Heart left ventricle (tissue), 16 donors: ENCODE measurements at places on chromosomes 2 and 18. TPM values are rescaled to one million over a fixed set of nuclear protein-coding genes. Genes with fewer than 3 reads are reported as not detected.

Gene PMAIP1
- total RNA-seq = 1.6 TPM

DNA sequence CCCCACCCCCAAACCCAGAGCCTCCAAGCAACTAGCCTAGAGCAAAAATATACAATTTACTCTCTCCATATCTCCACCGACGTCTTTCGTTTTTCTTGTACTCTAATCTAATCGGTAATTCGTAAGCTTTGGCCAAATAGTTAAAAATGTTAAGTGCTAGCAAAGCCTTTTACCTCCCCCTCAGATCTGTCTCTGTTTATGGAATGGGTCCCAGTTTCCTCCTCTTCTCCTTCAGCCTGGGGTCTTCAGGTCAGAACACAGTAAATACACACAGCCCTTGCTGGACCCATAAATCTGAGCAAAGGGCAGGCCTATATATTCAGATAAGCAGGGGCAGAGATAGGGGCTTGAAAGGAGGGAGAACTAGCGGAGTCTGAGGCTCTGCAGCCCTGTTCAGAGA lies 267.4 kb downstream of the MEIS1 start:
- DNase-seq = no peak
- peak overlapping the region; percentile 81 for H3K27ac ChIP-seq
- no peak overlapping the region for H3K4me3 ChIP-seq
- H3K36me3 ChIP-seq = no peaks in the 10 kb centered on the region
- no peaks in the 10 kb centered on the region for H3K27me3 ChIP-seq

- no peaks in the 10 kb centered on the region for H3K36me3 ChIP-seq
- H3K4me3 ChIP-seq = no peak overlapping the region
- no peak overlapping the region for H3K27ac ChIP-seq
- DNase-seq = no peak
- H3K4me1 ChIP-seq = no peaks in the 10 kb centered on the region
- no peaks in the 10 kb centered on the region for H3K27me3 ChIP-seq
Measured at GRCh38 chr2:59398081-59398480, 1155.4 kb downstream of the BCL11A start.

DNA sequence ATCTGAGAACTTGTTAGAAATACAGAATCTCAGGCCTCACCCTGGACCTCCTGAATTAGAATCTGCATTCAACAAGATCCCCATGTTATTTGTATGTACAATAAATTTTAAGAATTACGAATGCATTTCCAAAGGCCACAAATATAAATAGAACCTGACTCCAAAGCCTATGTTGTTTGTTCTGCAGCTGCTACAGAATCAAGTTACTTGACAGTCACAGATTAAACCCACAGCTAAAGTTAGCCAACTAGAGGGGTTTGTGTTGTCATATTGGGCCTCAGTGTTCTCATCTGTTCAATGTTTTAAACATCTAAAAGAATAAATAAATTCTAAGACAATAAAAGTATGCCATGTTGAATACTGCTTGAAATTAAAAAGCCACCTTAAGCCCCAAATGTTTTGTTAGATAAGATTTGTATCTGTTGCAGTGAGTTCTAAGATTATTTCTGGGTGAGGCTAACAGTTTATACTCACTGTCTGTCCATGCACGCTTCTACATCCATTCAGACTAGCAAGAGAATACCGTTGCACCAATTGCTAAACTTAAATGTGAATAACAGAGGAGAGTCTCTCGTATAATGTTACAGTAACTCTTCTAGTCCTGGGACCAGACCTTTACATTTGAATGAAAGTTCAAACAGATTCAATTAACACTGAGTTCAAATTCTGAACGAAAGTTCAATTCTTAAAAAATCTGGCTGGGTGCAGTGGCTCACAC lies 200.4 kb downstream of the MEMO1 start:
- DNase-seq = no peak
- H3K27me3 ChIP-seq = no peaks in the 10 kb centered on the region
- no peaks in the 10 kb centered on the region for H3K36me3 ChIP-seq
- H3K4me1 ChIP-seq = no peaks in the 10 kb centered on the region
- no peak overlapping the region for H3K27ac ChIP-seq

- H3K27me3 ChIP-seq = no peaks in the 10 kb centered on the region
- H3K27ac ChIP-seq = no peak overlapping the region
- DNase-seq = no peak
- peak overlapping the region; percentile 91 for H3K4me3 ChIP-seq
- H3K4me1 ChIP-seq = peaks cover 52% of the 10 kb centered on the region
Measured at GRCh38 chr2:237695201-237695780, 67.9 kb downstream of the LRRFIP1 start.
